Metanephros (tissue), 2 donors: ENCODE measurements at places on chromosomes 7 and 10. TPM values are rescaled to one million over a fixed set of nuclear protein-coding genes. Genes with fewer than 3 reads are reported as not detected.

The TSPAN15 gene
- 52.1 TPM for total RNA-seq

The PANK1 gene
- 44.7 TPM for total RNA-seq

The JCAD gene
- total RNA-seq: 28.4 TPM

The FOXP2 gene
- 6.8 TPM for total RNA-seq

The ADAMTS14 gene
- total RNA-seq: 4.0 TPM

The HOXA3 gene
- 77.4 TPM for total RNA-seq

The GNAT3 gene
- total RNA-seq: not detected

The HOXA10 gene
- 98.8 TPM for total RNA-seq

The NUTM2E gene
- 0.76 TPM for total RNA-seq

The CAPZA2 gene
- 124 TPM for total RNA-seq

The ASB13 gene
- 12.8 TPM for total RNA-seq

The SVIL gene
- 132 TPM for total RNA-seq

The VAX1 gene
- not detected for total RNA-seq

The C10orf143 gene
- 2.1 TPM for total RNA-seq

The SFTPA1 gene
- total RNA-seq: 0.88 TPM

The NFE2L3 gene
- 7.6 TPM for total RNA-seq

The NXPH1 gene
- 0.23 TPM for total RNA-seq

The ABCA13 gene
- total RNA-seq: 3.8 TPM

The SPACDR gene
- total RNA-seq: 0.58 TPM

The CBLL1 gene
- 19.3 TPM for total RNA-seq

The CYP3A7 gene
- 0.35 TPM for total RNA-seq

The POLR2J2 gene
- 4.4 TPM for total RNA-seq

The GIMAP4 gene
- total RNA-seq: 24.2 TPM

The KMT2C gene
- total RNA-seq: 74.2 TPM

The CALCR gene
- total RNA-seq: 1.8 TPM

The SLK gene
- total RNA-seq: 40.2 TPM

The GPR26 gene
- total RNA-seq: not detected

The ZNF488 gene
- 2.4 TPM for total RNA-seq

The CABCOCO1 gene
- total RNA-seq: 1.4 TPM

The PON3 gene
- 1.9 TPM for total RNA-seq

The TRIM73 gene
- total RNA-seq: 6.3 TPM

The PKD1L1 gene
- total RNA-seq: 0.58 TPM

The OR2F2 gene
- not detected for total RNA-seq

The SPDYE6 gene
- not detected for total RNA-seq

The AOAH gene
- 11.5 TPM for total RNA-seq

The KCNIP2 gene
- total RNA-seq: 5.1 TPM
